NCI-H510A (cell line): ENCODE measurements at places on chromosomes 16 and 17.

GRCh38 chr17:82301916-82302567 lies 15.4 kb downstream of the CD7 start:
- no peak for DNase-seq

DNA sequence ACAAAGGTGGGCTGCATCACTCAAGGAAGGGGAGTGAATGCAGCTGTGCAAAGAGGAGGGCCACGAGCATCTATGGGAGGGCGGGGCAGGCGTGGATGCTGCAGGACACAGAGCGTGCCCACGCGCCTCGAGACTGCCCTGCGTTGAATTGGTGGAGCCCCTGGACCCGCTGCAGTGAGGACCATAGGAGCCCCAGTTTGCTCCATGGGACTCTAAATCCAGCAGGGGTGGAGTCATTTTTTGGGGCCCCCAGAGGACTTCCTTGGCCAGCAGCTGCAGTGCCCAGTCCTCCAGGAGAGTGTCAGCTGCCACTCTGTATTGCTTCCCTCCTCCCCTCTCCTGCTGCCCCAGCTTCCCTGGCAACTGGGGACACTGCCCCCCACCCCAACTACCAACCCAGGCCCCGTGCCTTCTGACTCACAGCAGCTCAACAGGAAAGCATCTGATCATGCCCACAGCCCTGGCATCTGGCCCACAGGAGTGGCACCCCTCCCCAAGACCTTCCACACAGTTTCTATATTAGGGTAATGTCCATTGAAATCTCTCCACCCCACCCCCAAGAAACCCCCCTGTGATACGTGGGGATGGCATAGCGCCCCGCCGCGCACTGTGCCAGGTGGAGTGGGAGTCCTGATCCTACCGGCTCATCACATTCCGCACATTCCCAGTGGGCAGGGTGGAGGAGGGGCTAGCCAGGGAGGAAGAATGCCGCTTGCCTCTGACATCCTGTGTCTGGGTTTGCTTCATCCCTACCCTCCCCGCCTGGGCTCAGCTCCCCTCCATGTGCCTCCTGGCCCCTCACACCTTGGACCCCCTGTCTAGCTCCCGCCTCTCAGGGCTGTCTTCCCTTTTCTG lies 27.8 kb upstream of the ITGA3 start:
- DNase-seq = no peak

DNA sequence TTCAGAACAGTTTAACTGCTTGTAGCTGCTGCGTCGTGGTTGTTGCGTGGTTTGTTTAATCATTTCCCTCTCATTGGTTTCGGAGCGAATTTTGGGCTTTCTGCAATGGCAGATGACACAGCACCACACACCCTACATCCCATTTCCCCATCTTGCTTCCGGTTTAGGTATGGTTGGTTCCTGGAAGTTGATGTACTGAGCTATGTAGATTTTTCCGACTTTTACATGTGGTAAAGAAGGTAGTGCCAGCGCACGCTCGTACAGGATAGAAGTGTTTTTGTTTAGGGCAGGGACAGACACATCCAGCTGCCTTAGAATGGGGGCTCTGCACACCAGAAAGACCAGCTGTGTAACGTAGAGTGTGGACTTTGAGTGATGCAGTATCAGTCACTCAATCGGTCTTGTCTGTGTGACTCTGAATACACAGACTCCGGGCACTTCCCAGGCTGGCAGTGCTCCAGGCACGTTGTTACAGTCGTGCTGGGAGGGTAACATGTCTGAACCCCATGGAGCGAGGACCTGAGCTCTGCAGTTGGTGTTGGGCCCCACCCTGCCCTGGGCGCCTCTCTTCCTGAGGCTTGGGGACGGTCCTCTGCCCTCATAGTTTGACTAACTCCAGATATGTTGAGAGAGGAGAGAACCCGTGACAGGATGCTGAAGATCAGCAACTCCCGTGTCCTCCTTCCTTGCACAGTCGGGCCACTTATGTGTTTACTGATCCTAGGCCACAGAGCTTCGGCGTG lies 172.0 kb upstream of the CHMP6 start:
- DNase-seq = no peak

- DNase-seq = no peak
Measured at GRCh38 chr17:9116861-9117568, 95.7 kb downstream of the NTN1 start.

- no peak for DNase-seq
Measured at GRCh38 chr16:29316761-29317183, 89.7 kb downstream of the NPIPB11 start.

GRCh38 chr16:7680296-7680695 lies 347.7 kb downstream of the RBFOX1 start:
- DNase-seq = no peak

DNA sequence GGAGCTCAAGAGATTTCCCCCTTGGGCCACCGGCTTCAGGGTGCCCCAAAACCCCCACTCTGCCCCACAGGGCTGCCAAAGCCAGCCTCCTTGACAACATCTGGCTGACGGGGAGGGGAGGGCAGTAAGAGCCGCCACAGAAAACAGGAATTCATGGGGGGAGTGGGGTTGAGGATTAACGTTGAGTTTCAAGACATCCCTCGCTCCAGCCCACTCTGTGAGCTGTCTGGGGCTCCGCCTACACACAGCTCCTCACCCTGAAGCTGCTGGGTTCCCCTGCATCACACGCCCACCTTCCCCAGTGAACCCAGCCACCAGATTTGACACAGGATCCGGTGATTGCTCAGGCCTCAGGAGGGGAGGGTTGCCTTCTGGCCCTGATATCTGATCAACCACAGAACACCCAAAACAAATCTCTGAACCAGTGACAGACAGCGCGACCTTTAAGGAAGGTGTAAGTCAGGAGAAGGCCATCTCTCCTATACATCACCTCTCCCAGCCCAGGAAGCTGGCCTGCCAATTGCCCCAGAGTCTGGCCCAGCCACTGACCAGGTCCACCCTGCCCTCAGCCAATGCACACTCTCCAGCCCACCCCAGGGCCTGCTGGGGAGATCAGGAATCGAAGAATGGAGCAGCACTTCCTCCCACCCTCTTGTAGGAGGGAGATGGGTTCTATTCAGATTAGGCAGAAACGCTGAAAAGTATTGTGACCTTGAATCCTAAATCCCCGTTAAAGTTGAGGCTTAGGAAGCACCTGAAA lies 132.1 kb downstream of the CLEC16A start:
- DNase-seq = no peak

DNA sequence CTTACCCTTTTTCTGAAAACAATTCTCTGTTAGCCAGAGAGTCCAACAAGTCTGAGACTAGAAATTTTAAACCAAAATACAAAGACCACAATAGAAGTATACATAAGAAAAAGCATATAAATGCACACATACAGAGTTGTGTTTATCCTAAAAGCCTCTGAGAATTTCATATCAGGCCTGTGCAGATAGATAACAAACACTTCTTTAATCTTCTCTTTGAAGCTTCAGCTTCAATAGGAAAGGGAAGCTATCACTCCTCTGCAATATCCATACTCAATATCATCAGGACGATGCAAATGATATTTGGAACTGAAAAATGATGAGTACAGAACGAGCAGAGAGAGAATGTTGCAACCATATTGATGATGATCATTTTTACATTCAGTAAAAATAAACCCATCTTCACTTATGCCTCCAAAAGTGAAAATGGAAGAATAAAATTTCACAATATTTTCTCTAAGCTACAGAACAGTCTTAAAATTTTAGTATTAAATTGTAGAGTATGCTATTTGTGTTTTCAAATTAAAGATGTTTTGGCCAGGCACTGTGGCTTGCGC lies 61.6 kb downstream of the SKAP1 start:
- DNase-seq = no peak

GRCh38 chr17:34502426-34502825 lies 77.0 kb upstream of the TMEM132E start:
- no peak for DNase-seq

DNA sequence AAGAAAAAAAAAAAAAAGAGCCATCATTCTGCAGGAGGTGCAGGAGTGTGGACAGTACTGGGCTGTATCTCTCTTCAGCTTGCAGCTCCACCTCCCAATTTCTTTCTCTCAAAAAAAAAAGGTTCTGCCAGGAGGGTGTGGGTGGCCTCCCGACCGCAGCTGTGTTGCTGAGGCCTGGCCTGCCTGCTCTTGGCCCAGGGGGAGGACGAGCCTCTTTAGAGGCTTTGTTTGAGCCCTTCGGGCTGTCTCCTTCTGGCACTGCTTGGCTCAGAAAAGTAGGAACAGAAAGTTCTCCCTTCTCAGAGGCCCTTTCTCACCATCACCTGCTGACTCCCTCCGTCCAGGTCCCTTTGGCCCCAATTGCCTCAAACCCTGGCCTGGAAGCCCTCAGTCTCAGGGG lies 22.2 kb upstream of the C17orf107 start:
- DNase-seq = no peak

GRCh38 chr17:75325827-75326225 lies 36.6 kb upstream of the SLC25A19 start:
- DNase-seq = no peak

DNA sequence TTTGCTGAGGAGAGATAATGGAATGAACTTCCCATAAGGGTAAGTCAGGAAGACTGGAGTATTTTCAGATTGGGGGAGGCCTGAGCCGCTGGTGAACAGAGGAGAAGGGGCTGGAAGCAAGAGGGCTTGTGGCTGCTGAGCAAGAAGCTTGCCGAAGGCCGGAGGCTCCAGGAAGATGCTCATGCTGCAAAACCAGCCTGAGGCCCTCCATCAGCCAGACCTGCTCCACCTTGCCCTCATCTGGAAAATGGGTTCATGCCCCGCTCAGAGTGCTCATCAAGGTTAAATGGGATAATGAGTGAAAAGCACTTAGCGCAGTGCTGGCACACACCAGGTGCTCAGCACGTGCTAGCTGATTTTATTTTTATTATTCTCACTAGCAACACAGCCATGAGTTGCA lies 5.5 kb upstream of the ASGR1 start:
- no peak for DNase-seq

DNA sequence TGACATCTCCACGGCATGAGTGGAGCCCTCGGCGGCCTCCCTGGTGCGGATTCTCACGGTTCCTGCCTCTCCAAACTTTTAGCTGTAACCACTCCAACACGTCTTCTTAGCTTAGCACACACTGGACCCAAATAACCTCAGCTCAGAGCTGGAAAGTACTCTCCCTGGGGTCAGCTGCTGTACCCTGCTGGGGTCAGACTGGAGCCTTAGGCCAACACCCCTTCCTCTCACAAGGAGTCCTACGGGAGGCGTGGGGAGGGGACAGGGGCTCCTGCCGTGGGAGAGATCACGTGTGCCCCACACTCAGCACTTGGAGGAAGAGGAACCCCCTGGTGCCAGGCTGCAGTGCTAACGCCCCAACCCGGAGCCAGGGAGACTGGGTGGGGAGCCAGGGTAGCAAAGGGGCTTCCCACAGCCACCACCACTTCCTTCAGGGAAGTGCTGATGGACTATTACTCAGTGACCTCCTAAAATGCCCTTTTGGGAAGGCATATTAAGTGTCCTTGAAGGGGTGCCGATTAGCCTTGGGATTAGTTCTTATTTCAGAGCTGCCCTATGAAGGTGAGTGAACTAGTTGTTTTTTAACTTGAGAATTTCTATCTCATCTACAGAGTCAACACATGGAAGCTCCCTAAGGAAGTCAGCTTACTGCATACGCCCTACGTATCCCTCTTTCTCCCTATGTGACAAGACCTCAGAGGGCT lies 124.0 kb downstream of the HIC1 start:
- DNase-seq = no peak

DNA sequence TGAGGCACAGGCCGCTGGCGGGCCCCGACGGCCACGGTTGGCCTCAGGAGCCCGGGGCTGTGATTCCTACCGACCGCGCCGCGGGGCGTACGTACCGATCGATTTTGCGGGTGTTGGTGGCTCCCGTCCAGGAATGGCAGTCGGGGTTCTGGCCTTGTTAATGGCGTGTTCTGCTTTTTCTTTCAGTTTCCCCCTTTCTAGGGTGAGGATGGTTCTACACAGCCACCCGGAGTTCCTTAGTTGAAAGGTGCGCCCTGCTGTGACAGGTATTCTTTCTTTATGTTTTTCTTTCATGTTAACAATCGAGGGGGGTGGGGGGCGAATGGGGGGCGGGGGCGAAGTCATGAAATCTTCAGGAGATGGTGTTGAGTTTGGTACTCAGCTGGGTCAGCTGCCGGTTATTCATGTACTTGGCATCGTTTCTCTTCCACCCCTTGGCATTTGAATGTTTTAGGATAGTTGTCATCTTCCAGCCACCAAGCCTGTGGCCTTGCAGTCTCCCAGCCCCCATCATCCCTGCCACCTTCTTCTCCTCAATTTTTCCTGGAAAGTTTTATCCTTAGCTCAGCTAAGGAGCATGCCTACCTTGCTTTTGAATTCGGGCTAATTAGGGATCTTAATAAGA lies 802 bp downstream of the CYLD start:
- no peak for DNase-seq

GRCh38 chr17:67422897-67423296 lies 45.8 kb downstream of the PITPNC1 start:
- DNase-seq = no peak
